ENCODE measurements at places on chromosomes 3 and 15.

- DNase-seq: no peak
These were observed 622.3 kb downstream of the DIPK2A start for GRCh38 chr3:144593881-144594280.

- DNase-seq: no peak
These were observed 436.6 kb downstream of the VGLL3 start for GRCh38 chr3:86554383-86554782.

- DNase-seq: no peak
These were observed 161.4 kb upstream of the POU1F1 start for GRCh38 chr3:87437765-87438164.

GRCh38 chr3:148318240-148318639, 379.5 kb upstream of the AGTR1 start:
- no peak for DNase-seq

DNA sequence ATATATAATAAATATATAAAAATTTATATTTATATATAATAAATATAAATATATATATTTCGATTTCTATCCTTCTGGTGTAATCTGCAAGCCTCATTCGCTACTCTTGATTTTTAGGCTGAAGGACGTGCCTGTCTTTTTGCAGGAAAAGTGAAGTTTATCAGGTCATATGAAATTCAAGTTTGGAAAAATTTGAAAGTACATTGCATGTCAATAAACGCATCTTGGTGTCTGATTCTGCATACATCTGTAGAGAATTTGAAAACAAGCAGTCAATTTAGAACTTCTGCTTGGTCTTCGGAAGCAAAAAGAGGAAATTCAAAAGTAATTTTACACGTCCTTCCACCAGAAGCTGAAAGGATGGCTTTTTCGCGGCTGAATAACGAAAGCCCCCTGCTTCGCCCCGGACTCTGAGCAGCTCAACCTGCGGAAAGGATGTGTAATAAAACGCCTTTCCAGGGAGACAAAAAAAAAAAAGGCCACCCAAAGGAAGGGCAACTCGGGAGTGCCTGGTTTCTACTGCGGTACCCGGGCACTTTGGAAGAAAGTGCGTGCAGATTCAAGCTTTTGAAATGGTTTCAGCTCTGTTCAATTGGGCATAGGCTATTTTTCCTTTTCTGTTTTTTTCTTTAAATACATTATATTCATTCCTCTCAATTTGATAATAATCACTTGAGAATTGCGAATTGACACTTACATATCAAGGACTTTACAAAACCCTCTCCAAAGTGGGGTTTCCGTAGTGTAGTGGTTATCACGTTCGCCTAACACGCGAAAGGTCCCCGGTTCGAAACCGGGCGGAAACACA, 1.5 kb upstream of the MYNN start:
- peak; percentile 28 for DNase-seq

DNA sequence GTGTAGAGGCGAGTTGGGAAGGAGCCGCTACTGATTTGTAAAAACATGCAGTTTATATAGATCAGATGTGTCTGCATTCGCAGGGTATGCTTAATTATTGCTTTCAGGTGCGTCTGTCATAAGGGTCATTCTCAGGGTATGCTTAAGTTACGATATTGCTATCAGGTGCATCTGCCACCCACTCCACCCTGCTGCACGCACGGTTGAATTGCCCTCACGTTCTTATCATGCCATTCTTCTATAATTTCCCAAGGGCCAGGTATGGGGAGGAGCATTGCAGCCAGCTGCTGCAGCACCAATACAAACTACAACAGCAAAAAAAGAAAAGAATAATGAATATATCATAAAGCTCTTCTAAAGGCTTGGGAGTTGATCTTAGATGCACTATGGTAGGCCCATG, 230.0 kb downstream of the KBTBD8 start:
- DNase-seq: no peak

GRCh38 chr15:90550919-90551318, 21.2 kb downstream of the CRTC3 start:
- no peak for DNase-seq

- no peak for DNase-seq
These were observed 488.3 kb upstream of the GOLIM4 start for GRCh38 chr3:168583977-168584376.

DNA sequence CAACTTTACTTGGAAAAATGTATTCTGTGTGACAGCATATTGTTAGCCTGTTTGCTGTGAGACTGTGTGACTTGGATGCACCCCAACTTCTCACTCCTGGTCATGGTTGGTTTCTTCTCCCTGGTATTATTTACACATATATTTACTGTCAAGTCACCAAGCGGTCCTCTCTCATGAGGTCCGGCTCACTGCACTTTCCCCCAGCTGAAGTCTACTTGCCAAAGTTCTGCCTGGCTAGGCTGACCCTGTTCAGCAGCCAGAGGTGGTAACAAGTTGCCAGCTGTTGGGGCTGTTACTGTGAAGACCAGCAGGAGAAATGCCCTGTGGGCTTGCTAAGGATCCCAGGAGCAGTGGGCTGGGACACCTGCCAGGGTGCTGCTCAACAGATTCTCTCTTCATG, 337.5 kb downstream of the MFSD1 start:
- no peak for DNase-seq

- no peak for DNase-seq
These were observed 76.6 kb upstream of the SNRPN start for GRCh38 chr15:24878153-24878552.

DNA sequence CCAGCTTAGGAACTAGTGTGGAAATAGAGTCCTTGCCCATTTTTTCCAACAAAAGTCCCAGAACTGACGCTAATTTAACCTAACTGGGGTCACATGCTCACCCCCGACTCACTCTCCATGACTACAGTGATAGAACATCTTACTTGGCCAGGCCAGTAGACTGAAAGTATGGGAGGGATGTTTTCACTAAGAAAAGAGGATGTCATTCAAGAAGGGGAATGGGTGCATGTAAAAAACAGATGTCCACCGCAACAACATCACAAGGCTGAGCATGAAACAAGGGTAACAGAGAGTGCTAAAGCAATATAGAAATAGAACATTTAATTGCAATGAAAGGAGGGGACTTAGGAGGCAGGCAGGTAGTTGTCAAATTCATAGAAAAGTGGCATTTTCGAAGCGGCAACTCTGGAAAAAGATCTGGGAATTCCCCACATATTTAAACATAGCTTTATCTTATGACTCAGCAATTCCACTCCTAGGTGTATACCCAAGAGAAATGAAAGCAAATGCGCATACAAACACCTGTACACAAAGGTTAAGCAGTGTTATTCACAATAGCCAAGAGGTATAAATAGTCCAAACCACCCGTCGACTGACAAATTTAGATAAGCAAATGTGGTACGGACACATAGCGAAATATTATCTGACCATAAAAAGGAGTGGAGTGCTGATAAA, 41.1 kb upstream of the UBE2E2 start:
- DNase-seq: no peak

- no peak for DNase-seq
These were observed 125.1 kb downstream of the PLCL2 start for GRCh38 chr3:17009826-17010225.

DNA sequence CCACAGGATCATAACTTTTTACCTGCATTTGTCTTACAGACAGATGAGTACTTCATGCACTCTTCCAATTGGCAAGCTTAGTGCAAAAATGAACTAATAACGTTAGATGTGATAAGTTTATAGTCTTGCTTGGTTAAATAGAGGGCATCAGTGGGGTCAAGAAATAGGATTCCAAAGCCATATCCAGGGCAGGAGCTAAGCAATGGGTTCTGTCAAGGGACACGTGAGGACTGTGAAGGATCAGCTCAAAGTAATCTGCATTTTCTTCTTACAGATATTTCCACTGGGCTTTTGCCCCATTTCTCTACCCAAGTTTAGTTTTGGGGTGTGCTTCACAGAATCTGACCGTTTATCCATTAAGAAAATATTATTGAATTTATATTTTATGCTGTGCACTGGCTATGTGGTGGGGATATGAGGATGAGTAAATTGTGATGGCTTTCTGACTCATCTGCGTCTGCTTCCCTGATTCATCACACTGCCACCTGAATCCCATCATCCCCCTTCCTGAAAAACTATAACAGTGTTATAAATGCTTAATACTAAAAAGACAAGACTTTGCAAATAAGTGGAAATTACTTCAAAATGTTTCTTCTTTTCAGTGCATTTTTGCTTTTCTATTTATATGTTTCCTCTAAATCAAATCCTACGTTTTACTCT, 17.5 kb downstream of the PPP2R3A start:
- no peak for DNase-seq

All from stimulated activated CD4-positive, alpha-beta T cell treated with anti-CD3 and anti-CD28 coated beads, Interleukin-15, amount 100 ng/mL, for 48 hours (primary cell).